ENCODE measurements at places on chromosomes 12 and 14. TPM values are rescaled to one million over a fixed set of nuclear protein-coding genes. Genes with fewer than 3 reads are reported as not detected.

DNA sequence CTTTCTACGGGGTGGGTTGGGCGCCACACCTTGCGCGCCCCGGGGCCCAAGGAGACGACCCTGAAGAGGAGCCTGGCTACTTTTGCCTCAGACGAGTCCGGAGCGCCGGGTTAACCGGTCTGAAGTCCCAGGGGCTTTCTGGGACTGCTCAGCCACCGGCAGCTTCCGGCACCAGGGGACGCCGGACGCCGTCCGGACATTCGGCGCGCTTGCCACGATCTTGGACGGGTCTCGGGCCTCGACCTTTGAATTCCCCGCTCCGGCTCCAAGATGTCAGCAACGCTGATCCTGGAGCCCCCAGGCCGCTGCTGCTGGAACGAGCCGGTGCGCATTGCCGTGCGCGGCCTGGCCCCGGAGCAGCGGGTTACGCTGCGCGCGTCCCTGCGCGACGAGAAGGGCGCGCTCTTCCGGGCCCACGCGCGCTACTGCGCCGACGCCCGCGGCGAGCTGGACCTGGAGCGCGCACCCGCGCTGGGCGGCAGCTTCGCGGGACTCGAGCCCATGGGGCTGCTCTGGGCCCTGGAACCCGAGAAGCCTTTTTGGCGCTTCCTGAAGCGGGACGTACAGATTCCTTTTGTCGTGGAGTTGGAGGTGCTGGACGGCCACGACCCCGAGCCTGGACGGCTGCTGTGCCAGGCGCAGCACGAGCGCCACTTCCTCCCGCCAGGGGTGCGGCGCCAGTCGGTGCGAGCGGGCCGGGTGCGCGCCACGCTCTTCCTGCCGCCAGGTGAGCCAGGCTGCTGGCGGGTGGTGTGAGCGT, at the start of gene ACOT4:
TSS of gene ACOT4 (plus strand) at position 184 of the 760 bp plus-strand sequence. CDS start at position 271, 87 bp downstream.
- DNase-seq, result no peak

GRCh38 chr12:16072678-16073077, 161.5 kb downstream of the DERA start:
- no peak for DNase-seq

- no peak for DNase-seq
Measured at GRCh38 chr12:3453206-3453989, 37.6 kb upstream of the PRMT8 start.

DNA sequence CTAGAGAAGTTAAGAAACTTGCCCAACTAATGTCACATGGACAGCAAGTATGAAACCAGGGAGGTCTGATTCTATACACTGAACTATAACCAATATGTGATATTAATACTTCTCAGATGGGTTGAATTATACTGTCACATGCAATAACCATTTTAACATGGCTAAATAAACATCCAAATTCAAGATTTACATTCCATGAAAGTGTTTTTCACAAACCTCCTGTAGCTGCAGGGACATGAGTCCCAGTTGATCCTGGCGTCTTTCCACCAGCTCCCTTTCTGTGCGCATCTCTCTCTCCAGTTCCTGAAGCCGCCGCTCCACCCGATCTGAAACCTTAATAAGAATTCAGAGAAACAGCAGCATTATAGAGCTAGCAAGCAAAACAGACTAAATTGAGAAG, 79.0 kb downstream of the CEP128 start:
- DNase-seq, result no peak

GRCh38 chr12:104750061-104750460, 208.0 kb downstream of the SLC41A2 start:
- DNase-seq, result no peak

DNA sequence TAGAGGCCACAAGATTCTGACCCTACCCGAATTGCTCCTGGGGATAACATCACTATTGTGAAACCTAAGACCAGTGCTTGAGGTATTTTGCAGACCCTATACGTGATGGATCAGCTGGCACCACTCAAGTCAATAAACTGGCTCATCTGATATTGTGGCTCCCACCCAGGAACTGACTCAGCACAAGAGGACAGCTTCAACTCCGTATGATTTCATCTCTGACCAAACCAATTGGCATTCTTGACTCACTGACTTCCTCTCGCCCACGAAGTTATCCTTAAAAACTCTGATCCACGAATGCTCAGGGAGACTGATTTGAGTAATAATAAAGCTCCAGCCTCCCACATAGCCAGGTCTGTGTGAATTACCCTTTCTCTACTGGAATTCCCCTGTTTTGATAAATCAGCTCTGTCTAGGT, 1036.1 kb upstream of the TMEM132C start:
- no peak for DNase-seq

- DNase-seq, result no peak
Measured at GRCh38 chr14:104532191-104532555, 47.4 kb upstream of the C14orf180 start.

DNA sequence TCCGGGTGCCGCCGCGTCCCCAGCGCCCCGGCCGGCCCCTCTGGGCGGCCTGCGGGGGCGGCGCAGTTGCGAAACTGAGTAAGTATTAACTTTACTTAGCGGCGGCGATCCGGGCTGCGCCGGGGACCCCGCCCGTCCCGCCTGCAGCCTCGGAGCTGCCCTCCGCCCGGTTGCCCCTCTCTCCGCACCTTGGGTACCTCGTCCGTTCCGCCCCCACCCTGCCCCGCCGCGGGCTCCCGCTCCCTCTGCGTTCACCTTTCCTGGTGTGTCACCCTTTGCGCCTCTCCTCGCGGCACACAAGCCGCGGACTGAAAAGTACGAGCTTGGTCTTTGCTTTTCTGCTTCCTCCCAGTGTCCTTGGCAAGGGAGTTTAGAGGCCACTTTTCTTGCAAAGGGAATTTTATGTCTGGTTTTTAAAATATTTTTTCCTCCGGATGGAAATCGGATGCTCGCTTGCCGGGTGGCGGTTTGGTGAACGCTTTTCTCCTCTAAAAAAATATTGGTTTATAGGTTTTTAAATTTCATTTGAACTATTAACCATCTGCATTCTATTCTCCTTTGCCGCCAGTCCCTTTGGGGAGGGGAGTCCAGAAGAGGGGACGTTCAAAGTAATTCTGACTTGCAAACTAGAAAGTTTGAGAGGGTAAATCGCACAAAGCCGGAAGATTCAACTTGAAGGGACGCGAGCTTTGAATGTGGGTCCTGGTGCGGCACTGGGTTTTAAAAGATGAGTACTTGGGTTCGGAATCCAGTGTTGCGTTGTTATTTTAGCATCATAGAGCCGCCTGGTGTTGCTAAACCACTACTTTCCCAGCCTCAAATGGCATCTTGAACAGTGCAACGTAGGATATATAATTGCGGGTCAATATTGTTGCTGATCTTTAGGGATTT, 834 bp downstream of the RASSF8 start:
- peak; percentile 40 for DNase-seq

- DNase-seq, result no peak
Measured at GRCh38 chr14:77339407-77339806, 18.6 kb downstream of the GSTZ1 start.

GRCh38 chr12:5064913-5065490, 21.3 kb downstream of the KCNA5 start:
- no peak for DNase-seq

GRCh38 chr12:26642361-26642760, 190.6 kb downstream of the ITPR2 start:
- DNase-seq, result no peak

DNA sequence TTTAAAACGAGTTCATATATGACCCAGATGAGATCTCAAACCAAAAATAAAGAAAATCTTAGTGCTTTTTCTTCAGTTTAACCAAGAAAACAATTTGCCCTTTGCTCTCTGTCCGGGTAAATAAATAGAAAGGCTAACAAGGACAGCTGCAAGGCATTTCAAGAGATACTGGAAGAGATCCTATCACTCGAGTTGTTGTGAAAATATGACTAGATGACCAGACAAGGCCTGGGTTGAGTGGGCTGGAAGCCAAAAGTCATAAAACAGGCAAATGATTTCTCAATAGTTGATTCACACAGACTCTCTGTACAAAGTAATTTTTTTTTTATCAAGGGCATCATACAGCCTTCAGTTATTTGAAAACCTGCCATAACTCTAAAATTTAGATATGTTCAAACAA, 55.9 kb upstream of the AVPR1A start:
- DNase-seq, result no peak

DNA sequence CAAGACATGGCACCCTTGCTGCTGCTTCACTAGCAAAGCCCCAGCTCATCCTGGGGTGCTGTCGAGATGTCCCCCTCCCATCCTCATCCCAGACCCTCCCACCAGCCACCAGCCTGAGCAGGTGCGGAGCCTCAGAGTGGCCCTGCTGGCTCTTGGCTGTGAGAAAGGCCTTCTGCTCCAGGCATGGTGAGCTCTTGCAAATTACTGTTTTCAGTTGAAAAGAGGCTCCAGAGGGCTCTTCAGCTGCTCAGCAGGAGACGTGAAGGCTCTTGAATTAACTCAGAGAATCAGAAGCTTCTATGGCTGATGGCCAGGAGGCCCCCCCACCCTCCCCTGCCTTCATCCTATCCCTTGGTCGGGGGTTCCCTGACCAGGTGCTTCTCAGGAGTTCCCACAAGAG, 44.1 kb downstream of the WSCD2 start:
- no peak for DNase-seq

GRCh38 chr14:104887623-104888488, 22.8 kb downstream of the CEP170B start:
- no peak for DNase-seq

Gene SLC5A8
- 0.12 TPM for total RNA-seq

Gene ZDHHC22
- total RNA-seq, result not detected

Gene LRCOL1
- not detected for total RNA-seq

Gene CFAP54
- 2.2 TPM for total RNA-seq

Gene P2RX7
- 2.4 TPM for total RNA-seq

Gene RASAL1
- not detected for total RNA-seq

Gene NKX2-1
- total RNA-seq, result not detected

Gene STAC3
- 2.4 TPM for total RNA-seq

Measured in omental fat pad (tissue), 4 donors.